ENCODE measurements at places on chromosomes 7 and 10.

- no peak for DNase-seq
Measured at GRCh38 chr10:96309628-96310320, 5.5 kb downstream of the DNTT start.

DNA sequence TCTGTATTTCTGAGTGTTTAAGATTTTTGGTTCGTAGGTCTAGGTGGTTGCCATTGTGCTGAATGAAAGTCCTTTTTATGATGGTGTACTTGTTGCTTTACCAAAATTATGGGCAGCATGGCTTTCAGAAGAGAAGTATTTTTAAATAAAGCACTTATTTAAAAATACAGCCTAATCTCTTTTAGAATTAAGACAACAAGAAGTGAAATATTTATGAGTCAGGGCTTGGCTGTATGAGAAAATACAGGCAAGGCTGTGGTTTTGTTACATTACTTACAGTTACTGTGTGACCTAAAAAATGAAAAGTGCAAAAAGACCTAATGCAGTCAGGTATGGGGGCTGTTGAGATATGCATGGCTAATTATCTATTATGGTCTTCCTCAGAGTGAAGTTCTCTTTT lies 185.2 kb upstream of the PPP1R3A start:
- DNase-seq, result no peak

DNA sequence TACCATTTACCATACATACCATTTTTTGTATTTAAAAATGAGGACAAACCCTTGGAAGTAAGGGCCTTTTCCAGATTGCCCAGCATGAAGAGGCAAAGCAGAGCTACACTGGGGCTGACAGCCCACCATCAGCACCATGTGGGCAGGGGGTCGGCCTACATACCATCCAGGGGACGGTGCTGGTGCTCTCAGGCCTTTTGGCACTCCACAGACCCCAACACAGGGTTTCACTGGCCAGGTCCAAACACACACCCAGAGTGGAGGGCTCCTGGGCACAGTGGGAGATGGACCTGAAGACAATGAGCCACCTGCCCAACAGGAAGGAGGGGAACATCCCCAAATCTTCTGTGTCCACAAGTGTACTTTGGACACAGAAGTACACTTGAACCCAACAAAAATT lies 69.2 kb upstream of the CAMK2B start:
- no peak for DNase-seq

DNA sequence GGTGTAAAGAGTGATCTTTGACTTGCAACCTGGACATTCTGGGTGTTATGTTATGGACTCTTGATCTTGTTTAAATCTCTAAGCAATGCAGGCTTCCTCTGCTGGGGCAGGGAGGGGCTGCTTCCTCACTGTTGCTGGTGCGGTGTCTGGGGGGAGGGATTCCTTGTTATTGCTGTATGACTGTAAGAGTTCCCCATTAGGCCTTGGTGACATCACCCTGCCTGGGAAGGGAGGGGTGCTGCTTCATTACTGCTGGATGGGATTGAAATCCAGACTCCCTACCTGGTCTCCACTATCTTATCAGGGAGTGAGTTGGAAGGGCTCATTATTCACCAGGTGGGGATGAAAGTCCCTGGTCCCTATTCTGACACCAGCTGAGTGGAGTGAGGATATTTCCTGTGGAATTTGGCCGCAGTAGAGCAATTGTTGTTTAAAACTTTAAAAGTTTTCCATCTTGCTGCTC lies 8.8 kb downstream of the OGDH start:
- no peak for DNase-seq

GRCh38 chr10:89657302-89657701 lies 12.3 kb upstream of the PANK1 start:
- DNase-seq, result no peak

- DNase-seq, result no peak
Measured at GRCh38 chr10:59891936-59892335, 14.4 kb downstream of the CCDC6 start.

- DNase-seq, result no peak
Measured at GRCh38 chr10:102300278-102300843, 55.0 kb downstream of the GBF1 start.

DNA sequence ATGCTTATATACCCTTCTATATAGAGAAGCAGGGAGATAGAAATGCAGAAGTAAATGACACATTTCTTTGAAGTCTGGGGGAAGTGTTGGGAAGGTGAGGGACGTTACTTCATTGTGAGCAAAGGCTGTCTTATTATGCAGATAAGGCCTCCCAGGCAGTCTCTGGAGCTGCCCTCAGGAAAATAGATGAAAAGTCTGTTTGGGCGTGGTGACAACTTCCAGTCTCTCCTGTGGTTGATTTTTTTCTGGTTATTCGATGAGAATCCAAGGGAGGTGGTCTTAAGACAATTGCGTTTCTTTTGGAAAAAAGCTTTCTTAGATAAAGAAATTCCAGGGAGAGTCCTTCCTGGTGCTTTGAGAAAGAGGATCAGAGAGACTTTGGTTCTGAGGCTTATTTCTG lies 84.0 kb downstream of the NEUROD6 start:
- DNase-seq, result no peak

- DNase-seq, result no peak
Measured at GRCh38 chr10:35215107-35215506, 88.5 kb downstream of the CREM start.

DNA sequence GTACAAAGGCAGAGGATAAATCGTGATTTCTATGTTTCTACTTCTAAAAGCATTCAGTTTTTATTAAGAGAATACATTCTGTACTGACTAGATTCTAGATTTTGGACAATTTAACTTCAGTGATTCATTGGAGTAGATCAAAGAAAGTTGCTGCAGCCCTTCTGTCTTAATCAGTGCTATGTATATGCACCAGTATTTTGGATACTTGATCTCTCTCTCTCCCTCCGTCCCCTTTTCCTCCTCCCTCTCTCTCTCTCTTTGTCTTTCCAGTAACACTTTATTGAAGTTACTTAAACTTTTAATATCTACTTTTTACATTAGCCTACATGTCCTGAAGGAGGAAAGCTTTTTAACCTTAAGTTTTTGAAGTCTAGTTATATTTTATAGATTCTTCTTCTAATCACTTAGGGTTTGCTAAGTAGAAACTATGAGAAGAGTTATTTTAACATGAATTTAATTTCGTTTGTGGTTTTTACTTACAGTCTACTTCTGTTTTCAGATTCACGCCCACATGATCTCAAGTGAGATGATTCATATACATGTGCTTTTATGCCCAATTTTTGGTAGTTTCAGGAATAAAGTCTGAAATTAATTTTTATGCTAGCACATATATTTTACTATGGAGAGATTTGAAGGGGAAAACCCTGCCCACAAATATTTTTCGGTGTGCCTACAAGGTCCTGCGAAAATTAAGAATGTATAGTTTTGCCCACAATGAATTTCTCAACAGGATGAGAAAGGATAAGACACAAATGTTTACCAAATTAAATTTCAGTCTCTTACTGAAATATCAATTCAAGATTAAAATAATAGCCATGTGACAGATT lies 9.1 kb downstream of the MDFIC start:
- DNase-seq, result no peak

DNA sequence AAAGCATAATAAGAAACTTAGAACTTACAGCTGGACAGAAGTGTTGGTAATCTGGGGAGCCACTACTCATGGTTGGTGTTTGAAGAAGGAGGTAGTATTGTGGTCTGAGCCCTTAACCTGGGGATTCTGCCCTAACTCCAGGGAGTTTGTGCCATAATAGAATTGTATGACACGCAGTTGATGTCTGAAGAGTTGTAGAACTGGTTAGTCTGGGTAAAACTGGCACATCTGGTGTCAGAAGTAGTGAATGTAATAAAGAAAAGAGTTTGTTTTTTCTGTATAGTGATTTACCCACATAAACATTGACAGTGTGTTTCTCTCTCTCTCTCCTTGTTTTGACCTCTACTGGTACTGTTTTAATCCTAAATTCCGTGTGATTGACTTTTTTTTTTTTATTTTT lies 448.1 kb upstream of the SEMA3D start:
- DNase-seq, result no peak

DNA sequence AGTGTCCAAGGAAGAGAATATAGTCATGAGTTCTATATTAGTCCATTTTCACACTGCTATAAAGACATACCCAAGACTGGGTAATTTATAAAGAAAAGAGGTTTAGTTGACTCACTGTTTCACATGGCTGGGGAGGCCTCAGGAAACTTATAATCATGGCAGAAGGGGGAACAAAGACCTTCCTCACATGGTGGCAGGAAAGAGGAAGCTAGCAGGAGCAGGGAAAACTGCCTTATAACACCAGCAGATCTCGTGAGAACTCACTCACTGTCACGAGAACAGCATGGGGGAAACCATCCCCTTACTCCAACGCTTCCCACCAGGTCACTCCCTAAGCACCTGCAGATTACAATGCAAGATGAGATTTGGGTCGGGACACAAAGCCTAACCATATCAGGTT lies 139.0 kb upstream of the ZNF438 start:
- DNase-seq, result no peak

- DNase-seq, result no peak
Measured at GRCh38 chr10:121494296-121494695, 103.9 kb downstream of the FGFR2 start.

DNA sequence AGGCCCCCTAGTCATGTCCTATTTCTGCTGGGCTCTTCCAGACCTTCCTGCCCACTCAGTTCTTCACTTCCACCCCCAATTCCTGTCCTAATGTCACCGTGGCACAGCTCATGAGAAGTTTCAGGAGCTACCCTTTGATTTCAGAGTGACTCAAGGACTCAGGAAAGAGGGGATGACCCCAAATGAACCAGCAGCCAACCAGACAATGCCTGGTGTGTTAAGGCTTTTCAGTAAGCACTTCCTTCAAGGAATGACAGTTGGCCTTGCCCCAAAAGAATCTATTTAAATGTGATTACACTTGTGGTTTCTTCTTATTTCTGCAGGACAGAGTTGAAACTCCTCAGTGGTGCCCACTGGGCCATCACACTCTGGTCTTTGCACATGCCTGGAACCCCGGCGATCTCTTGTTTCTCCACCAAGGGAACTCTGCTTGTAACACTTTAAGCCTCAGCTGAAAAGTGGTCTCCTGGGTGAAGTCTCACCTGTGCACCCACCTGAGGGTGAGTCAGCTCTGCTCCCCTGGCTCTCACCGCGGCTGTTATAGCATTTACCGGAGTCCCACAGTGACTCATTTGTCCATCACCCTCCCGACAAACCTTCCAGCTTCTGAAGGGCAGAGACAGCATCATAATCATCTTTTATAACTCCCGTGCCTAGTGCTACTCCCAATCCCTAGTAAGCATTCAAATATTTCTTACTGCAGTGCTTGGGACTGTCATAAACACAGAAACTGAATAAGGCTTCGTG lies 123.0 kb upstream of the SVIL start:
- no peak for DNase-seq

- no peak for DNase-seq
Measured at GRCh38 chr7:51019891-51020870, 237.5 kb upstream of the GRB10 start.

DNA sequence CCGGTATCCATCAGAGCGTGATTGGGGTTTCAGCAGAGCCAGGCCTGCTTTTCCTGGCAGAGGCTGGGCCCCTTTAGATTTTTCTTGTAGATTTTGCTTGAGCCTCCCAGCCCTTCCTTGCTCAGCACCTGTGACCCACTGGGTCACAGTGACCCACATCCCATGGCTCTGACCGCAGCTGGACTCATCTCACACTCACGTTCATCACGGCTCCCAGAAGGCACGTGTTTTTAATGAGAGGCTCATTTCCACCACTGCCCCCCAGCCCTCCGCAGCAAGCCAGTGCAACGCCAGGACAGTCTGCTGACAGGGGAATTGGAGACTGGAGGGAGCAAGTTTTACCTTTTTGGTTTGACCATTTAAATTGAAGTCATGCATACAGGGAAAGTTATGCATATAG lies 155.7 kb downstream of the CUX1 start:
- no peak for DNase-seq

GRCh38 chr7:1825897-1826741 lies 156.0 kb downstream of the ELFN1 start:
- DNase-seq, result no peak

DNA sequence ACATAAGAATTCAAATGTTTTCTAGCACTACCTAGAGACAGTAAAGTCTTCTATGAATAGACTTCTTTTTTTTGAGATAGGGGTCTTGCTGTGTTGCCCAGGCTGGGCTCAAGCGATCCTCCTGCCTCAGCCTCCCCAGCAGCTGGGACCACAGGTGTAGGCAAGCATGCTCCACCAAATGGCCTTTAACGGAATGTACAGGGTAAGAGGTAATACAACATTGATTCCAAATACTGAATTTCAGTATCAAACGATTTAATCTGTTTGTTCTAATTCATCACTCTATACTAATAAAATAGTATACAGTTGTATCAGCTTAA lies 55.8 kb upstream of the NCAPG2 start:
- DNase-seq, result no peak

- DNase-seq, result no peak
Measured at GRCh38 chr10:24488631-24489030, 235.1 kb downstream of the ARHGAP21 start.

- DNase-seq, result no peak
Measured at GRCh38 chr10:34320265-34320664, 494.8 kb downstream of the PARD3 start.

GRCh38 chr7:107501593-107501992 lies 31.7 kb downstream of the GPR22 start:
- DNase-seq, result peak; percentile 17

- DNase-seq, result no peak
Measured at GRCh38 chr10:130553826-130554225, 417.6 kb downstream of the GLRX3 start.

GRCh38 chr10:26361971-26362370 lies 76.2 kb upstream of the APBB1IP start:
- DNase-seq, result no peak

DNA sequence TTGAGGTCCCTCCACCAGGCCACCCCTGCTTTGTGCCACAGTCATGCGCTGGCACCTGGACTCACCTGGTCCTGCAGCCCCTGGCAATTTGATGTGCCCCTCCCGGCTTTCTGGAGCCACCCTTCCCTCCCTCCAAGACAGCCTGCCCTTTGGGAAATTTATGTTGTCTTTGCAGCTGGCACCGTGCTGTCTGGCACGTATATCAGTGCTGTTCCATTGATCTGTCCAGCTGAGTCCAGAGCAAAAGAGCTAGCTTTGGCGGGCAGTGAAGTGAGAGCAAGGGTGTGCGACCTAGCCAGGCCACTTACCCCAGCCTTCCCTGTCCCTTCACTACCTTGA lies 5.7 kb downstream of the RARRES2 start:
- DNase-seq, result no peak

GRCh38 chr7:22824760-22825159 lies 2.1 kb upstream of the TOMM7 start:
- no peak for DNase-seq

DNA sequence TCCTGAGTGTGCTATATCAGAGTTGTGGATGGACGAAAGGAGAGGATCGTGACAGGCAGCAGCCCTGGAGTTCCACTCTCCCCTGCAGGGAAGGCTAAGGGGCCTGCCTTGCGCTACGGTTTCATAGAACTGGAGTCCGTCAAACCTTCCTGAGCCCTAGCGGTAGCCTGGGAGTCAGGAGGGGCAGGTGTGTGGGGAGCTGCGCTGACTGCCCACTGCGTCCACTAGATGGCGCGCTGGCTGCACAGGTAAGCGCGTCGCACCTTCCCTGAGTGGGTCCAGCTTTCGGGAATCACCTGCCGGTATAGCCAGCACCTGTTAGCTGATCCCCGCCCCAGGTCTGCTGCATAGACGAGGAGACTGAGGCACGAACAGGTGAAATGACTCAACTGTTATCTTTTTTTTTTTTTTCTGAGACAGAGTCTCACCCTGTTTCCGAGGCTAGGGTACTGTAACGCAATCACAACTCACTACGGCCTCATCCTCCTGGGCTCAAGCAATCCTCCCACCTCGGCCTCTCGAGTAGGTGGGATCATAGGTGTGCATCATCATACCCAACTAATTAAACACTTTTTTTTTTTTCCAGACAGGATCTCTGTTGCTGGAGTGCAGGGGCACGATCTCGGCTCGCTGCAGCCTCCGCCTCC lies 20.2 kb upstream of the BAIAP2L1 start:
- DNase-seq, result peak; percentile 44
